Stimulated activated CD4-positive, alpha-beta T cell treated with anti-CD3 and anti-CD28 coated beads, Interleukin-1b, Interleukin-23, amount 100 ng/mL, for 4 hours (primary cell): ENCODE measurements at places on chromosomes 12 and 14.

DNA sequence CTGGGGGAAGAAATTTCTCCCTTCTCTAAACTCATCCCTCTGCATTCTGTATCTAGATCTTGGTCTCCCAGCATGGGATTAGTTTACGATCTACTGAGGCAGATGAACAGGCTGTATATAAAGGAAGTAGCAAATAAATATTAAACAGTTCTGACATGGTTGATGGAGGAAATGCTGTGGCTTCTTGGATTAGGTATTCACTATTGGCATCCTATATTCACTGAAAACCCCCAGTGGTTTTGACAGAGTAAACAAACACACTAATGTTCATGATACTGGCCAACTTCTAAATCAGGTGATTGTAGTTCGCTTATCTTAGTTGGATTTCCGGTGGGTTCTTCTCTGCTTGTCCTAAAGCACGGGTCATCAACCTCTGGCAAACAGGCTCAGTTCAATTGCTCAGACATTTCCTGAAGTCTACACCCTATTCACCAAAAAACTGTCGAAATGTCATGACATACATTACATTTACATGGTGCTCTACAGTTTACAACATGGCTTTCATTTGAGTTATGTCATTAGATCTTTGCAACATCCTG is 433.9 kb downstream of the EGLN3 start:
- no peak for DNase-seq

DNA sequence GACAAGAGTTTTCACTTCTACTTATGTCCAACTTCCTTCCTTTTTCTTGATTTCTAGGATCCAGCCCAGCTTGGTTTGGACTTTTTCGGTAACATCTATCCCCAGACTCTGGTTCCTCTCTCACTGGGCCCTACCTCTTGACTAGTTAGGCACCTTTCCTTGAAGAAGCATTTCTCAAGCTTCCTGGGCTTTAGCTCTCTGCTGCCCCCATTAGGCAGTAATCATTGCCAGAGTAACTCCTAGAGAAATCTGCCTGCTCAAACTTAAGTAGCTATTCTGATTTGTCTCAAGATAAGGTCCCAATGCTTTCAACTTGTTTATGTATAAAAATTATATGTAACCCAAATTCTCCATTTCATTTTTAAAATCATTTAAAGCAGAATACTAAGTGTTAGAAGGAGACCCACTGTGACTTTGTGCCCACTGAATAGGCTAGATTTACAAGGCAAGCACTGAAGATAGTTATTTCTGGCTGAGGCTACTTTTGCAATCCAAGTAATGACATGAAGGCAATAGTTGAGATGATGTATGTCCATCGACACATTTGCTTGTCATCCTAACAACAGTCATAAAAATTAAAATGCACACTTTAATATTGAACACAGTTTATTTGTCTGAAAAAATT is 275.0 kb upstream of the G2E3 start:
- DNase-seq = no peak

DNA sequence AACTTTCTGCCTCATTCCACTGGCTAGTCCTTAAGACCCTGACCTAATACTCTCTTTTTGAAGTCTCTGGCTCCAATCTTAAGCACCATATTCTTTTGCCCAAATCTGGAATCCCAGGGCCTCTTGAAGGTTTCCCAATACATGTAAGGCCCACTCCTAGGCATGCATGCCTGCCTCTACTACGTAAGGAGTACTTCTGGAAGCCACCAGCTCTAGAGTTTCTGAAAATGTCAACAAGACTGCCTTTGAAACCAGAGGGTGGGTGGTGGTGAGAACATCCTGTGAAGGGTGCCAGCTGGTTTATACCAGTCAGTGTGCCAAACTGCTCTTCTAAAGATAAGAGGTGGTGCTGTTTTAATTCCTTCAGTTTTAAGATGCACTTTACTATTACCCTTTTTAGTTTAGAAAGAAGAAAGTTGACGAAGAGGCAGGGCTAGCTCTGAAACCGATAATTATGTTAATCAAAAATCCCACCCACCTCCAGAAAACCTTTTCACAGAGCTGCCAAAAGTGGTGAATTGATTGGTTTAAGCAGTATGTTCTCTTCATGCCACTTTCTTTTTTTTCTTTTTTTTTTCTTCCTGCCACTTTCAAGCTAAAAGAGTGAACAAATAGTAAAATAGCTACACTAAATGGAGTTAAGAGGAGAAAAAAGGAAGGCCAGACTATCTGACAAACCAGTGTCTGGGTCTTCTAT is 8.7 kb upstream of the WDR89 start:
- peak; percentile 21 for DNase-seq

DNA sequence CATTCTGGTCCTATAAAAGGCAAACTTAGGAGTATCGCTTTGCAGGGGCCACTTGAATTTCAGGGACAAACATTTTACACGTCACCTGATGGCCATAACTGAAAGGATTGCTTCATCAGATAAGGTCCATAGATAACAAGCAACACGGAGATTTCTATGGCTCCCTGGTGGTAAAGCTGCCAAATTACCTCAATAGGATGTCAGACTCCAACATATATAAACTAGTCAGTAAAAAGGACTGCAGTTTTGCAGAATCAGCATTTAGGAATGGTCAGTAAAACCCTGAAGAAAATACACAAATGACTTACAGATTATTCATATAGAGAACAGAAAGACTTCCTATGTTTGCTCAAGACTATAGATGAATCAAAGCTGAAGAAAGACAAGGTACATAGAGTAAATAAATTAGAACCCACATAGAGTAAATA is 66.1 kb upstream of the GRIP1 start:
- DNase-seq = no peak

GRCh38 chr12:96371790-96372699 is 28.2 kb downstream of the CDK17 start:
- no peak for DNase-seq

DNA sequence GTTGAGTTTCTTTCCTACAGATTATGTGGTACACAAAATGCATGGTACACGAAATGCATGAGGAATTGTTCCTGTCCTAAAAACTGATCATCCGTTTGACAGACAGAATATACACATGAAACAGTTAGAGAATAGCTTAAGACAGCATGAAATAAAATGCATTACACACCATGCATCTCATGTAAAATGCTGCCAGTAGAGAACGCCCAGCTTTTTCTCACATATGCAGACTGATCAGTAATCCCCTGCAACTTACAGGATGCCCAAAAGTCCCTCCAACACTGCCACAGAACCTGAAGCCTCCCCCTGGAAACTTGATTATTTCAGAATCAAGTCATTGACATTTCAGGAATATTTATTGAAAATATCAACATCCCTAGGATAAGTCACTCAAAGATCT is 24.0 kb downstream of the IFNG start:
- no peak for DNase-seq

GRCh38 chr12:130334937-130335336 is 2.8 kb upstream of the PIWIL1 start:
- no peak for DNase-seq

GRCh38 chr12:30624009-30624408 is 71.7 kb downstream of the IPO8 start:
- no peak for DNase-seq

DNA sequence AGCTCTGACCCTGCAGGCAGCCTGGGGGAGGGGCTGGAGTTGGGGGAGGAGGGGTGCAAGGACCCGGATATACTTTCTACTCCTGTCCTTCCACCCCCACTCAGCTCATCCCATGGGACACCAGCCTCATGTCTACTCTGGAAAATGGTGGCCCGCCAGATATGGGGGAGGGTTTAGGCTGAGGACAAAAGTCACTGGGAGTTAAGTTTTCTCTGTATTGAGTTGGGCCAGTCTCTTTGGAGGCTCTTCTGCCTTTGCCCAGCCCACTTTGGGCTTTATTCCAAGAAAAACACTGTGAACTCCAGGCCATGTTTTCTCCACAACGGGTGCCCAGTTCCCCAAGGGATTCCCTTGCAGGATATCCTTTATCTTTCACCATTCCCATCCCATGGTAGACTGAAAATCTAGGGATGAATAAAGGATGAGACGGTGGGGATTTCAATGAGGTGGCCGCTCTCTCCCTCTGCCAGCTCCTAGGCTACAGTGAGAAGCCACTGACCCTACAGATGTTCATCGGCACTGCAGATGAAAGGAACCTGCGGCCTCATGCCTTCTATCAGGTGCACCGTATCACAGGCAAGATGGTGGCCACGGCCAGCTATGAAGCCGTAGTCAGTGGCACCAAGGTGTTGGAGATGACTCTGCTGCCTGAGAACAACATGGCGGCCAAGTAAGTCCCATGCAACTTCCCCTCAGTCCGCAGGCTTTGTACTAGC is 4.9 kb downstream of the NFATC4 start:
- no peak for DNase-seq

DNA sequence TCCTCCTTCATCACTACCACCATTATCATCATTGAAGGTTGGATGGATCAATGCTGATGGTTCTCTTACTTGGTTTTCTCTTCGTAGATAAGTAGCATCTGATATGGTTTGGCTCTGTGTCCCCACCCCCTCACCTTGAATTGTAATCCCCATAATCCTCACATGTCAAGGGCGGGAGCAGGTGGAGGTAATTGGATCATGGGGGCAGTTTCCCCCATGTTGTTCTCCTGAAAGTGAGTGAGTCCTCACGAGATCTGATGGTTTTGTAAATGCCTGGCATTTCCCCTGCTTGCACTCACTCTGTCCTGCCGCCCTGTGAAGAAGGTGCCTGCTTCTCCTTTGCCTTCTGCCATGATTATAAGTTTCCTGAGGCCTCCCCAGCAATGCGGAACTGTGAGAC is 172.4 kb upstream of the PWP1 start:
- no peak for DNase-seq

- peak; percentile 55 for DNase-seq
Measured at GRCh38 chr14:50064993-50065392, 51.4 kb downstream of the VCPKMT start.

- no peak for DNase-seq
Measured at GRCh38 chr14:94079891-94080620, 946 bp downstream of the DDX24 start.

DNA sequence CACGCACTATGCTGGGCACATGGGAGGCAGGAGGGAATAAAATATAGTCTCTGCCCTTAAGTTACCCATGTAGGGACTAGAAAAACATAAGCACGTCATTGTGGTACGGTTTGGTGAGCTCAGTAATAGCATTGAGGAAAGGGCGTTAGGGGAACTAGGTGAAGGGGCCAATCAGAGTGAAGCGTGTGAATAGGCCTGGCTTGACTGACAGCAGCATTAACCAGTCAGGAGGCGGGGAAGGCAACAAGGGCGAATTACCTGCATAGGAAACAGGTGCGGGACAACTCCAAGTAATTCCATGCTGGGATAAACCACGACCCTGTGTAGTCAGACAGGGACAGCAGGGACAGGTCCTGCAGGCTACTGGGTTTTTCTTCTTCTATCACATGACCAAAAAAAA is 107.7 kb downstream of the UNC79 start:
- no peak for DNase-seq

DNA sequence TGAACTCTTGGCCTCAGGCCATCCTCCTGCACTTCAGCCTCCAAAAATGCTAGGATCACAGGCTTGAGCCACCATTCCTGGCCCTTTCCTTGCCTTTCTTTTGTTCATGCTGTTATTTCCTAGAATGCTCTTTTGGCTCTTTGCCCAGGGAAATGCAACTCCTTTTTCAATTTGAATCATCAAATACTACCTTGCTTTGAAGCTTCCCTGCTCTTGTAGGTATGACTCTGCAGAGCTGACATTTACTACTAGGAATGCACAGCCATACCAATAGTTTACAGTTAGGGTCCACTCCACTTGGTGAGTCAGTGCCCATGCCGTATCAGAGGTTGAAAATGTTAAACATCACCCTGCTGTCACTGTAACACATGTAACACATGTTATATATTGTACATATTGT is 107.0 kb upstream of the CRY1 start:
- no peak for DNase-seq

GRCh38 chr14:87102811-87103378 is 890.1 kb downstream of the GALC start:
- no peak for DNase-seq

DNA sequence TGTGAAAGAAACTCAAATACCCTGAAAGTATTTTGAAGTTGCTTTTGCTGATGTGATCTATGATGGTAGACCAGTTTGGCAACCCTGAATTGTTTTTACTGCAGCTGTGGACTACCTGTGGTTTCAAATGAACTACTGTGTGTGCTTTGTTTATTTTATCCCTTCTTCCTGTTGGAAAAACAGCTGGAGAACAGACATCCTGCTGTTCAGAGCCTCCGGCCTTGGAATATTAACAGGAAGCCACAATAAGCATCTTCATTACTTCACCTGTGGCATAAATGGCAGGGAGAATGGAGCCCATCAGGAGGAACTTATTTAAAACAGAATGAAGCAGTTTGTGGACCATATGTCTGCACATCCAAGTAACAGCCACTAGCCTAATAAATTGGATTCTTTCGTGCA is 104.8 kb downstream of the DUSP6 start:
- no peak for DNase-seq

- no peak for DNase-seq
Measured at GRCh38 chr14:22648506-22648905, 4.4 kb upstream of the OR6J1 start.

DNA sequence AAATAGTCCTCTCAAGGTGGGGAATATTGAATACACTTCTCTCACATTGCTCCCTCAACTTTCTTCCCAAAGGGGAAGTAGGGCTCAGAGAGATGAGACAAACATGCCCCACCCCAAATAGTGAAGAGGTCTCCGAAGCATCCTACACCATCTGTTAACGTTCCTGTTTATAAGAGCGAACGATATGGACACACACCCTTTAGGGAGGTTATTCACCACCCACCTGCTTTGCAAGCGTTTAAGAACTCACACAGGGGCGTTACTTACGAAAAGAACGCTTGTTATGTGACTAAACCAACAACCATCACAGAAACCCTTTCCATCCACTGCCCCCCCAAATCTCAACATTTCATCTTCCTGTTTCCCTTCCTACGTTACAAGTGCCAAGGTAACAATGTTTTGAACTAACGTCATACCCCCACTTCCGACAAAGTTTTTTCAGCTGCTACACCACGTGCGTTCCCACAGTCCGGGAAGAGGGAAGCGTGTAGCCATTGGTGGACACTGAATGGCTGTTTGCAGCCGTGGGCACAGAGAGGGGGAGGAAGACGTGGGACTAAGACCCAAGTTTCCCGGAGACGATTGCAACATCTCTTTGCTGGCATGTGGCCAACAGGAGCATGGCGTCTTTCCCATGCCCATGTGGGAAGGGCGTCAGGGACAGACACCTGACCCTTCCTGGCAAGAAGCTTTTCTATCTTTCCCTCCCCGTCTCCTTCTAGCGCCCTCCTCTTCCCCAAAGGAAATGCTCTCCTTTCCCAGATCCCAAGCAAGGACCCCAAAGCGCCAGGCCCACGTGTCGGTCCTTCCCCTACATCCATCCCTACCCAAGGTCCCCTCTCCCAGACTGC is 1.2 kb downstream of the YBX3 start:
- DNase-seq = peak; percentile 38

DNA sequence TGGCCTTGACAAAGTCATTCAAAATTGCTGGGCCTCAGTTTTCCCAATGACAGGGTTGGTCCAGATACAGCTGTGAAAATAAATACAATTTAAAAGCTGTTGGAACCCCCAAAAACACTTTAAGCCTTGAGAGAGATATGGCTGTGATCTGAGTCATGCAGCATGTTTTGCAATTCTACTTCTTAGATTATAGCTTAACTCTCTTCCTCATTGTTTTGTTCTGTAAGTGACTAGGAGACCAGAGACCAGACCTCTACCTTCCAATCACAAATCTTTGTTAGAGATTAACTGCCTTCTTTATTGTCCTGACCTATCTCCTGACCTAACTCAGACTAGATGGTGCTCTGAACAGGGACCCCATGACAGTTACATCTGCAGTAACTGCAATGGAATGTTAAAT is 198.1 kb downstream of the STXBP6 start:
- DNase-seq = no peak
